Spleen (tissue), 13 donors: ENCODE measurements at places on chromosomes 16 and 17. TPM values are rescaled to one million over a fixed set of nuclear protein-coding genes. Genes with fewer than 3 reads are reported as not detected.

GRCh38 chr17:4551141-4551540 lies 4.0 kb downstream of the MYBBP1A start:
- H3K4me1 ChIP-seq, result peaks cover 11% of the 10 kb centered on the region
- no peak overlapping the region for H3K4me3 ChIP-seq
- no peak overlapping the region for H3K27ac ChIP-seq
- peaks cover 73% of the 10 kb centered on the region for H3K36me3 ChIP-seq

GRCh38 chr17:4560837-4561256 lies 470 bp upstream of the GGT6 start:
- H3K27me3 ChIP-seq, result no peaks in the 10 kb centered on the region
- no peak overlapping the region for H3K27ac ChIP-seq
- no peaks in the 10 kb centered on the region for H3K36me3 ChIP-seq
- peaks cover 10% of the 10 kb centered on the region for H3K4me1 ChIP-seq
- no peak overlapping the region for H3K4me3 ChIP-seq

DNA sequence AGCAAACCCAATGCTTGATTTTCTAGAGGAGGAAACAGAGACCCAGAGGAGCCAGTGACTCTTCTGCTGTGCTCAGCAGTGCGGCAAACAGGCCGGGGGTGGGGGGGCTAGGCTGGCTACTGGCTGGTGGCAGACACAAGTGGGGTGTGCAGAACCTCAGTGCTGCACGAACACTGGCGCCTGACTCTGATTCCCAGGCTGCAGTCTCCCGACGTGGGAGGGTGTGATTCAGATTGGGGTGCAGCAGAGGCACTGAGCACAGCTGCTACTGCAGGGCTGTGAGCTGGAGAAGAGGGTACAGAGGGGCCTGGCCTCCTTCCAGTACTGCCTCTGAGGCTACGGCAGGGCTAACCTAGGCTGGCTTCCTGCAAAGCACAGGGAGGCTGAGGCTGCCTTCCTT lies 8.1 kb downstream of the RPL19 start:
- H3K27me3 ChIP-seq, result peaks cover 14% of the 10 kb centered on the region
- no peak overlapping the region for H3K27ac ChIP-seq
- peaks cover 17% of the 10 kb centered on the region for H3K4me1 ChIP-seq
- H3K4me3 ChIP-seq, result no peak overlapping the region
- no peaks in the 10 kb centered on the region for H3K36me3 ChIP-seq

- no peak overlapping the region for H3K4me3 ChIP-seq
- H3K4me1 ChIP-seq, result no peaks in the 10 kb centered on the region
- no peaks in the 10 kb centered on the region for H3K36me3 ChIP-seq
- H3K27ac ChIP-seq, result no peak overlapping the region
- H3K27me3 ChIP-seq, result no peaks in the 10 kb centered on the region
These were observed 343.7 kb upstream of the SOX9 start for GRCh38 chr17:71777048-71777640.

DNA sequence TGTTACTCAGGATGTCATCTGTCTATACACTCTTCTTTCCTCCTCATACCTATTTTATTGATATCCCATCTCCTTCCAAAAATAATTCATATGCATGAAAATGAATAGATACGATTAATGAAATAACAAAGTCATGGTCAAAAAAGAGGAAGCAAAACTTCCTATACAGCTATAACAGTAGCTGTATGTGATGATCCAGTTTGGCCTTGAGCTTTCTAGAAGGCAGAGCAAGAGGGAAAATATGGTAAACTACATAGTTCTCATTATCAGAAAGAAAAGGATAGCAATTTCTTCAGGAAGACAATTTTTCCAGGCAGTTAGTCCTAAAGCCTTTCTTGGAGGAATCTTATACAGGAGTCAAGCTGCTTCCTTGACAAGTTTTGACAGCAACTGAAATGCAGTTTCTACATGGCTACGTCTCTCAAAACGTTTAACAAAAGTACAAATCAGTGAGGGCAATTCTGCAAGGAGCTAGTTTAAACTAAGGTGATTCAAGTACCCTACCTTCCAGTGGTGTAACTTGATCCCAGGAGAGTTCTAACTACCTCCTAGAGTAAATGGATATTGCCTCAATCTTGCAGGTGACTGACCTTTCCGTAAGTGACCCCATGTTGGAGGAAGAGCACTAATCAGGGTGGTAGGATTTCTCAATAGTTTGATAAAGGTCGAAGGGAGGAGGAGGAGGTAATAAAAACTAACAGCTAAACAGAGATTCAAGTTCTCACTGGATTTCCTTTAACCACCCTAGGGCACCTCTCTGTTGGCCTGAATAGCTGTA lies 1.0 kb downstream of the SPAG5 start:
- H3K36me3 ChIP-seq, result no peaks in the 10 kb centered on the region

ZNF207 gene
- 187 TPM for total RNA-seq

CCT6B gene
- total RNA-seq, result 1.3 TPM

STH gene
- not detected for total RNA-seq
